ENCODE measurements at places on chromosomes 4 and X.

- DNase-seq = no peak
These were observed 81.7 kb upstream of the KCNIP4 start for GRCh38 chr4:22030307-22030706.

- DNase-seq = no peak
These were observed 41.9 kb downstream of the TNIP2 start for GRCh38 chr4:2714061-2714770.

DNA sequence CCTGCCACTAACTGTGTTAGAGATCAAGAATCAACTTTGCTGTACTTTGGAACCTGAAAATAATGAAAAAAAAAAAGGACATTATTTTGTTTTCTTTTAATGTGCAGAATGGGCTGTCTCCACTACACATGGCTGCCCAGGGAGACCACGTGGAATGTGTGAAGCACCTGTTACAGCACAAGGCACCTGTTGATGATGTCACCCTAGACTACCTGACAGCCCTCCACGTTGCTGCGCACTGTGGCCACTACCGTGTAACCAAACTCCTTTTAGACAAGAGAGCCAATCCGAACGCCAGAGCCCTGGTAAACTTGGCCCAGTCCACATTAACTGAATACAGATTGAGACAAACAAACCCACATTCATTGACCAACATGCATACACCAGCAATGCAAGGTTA is 206.2 kb downstream of the ANK2 start:
- DNase-seq = no peak

DNA sequence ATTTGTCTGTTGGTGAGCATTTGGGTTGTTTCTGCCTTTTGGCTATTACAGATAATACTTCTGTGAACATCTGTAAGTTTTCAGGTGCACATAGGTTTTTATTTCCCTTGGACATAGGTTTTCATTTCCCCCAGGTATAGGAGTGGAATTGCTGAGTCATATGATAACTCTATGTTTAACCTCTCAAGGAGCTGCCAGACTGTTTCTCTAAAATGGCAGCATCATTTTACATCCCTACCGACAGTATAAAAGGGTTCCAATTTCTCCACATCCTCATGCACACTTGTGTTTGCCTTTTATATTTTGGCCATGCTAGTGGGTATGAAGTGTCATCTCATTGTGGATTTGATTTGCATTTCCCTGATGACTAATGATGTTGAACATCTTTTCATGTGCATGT is 53.5 kb downstream of the TMEM164 start:
- peak; percentile 20 for DNase-seq

GRCh38 chrX:65671286-65671685 is 3.8 kb downstream of the MSN start:
- no peak for DNase-seq

DNA sequence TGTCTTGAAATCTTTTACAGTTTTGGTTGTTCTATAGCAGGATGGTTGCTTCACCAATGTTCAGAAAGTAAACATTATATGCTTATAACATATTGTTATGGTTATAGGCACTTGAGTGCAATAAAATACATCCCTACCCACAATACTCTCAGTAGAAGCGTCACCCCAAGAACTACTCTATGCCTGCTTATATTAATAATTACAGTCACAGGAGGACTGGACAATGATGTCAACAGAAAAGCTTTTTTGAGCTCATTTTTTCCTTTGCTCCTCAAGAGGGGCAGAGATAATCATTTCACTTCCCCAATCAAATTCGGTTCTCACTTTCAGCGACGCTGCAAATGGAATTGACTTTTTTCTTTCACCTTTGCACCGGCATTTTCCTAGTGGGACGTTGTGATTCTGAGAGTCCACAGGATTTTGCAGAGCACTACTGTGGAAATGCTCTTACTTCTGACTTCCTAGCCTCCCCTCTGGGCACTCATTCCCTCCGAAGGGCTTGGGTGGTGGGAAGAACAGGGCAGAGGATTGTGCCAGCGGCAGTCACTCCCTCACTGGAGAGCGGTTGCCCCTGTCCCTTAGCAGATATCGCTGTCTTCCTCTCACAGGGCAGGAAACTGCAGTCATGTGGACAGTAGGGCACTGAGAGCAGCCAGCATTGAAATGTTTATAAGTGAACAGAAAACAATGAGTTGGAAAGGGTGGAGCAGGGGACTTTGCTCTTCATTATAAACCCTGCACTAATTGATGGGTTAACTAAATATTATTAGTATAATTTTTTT is 24.9 kb upstream of the SGMS2 start:
- DNase-seq = no peak

DNA sequence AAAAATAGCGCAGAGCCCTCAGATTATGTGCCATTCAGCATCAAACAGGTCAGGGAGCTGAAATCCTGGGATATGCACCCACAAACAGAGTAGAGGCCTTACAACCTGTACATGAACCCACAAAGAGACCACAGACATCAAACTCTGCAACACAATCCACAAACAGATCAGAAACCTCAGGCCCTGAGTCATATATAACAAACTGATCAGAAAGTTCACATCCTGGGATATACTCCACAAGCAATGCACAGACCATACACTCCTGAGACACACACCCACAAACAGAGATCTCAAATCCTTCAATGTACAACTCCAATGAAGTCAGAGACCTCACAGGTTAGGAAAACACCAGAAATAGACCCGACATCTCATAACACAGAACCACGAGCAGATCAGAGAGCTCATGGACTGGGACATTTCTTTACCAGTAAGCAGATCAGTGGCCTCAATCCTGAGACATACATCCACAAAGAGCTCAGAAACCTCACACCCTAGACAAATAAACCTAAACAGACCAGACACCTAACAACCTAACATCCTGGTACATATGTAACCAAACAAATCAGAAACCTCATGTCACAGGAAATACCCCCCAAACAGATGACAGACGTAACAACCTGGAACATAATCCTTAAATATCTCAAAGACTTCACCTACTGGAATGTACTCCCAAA is 24.2 kb downstream of the SUV39H1 start:
- no peak for DNase-seq

DNA sequence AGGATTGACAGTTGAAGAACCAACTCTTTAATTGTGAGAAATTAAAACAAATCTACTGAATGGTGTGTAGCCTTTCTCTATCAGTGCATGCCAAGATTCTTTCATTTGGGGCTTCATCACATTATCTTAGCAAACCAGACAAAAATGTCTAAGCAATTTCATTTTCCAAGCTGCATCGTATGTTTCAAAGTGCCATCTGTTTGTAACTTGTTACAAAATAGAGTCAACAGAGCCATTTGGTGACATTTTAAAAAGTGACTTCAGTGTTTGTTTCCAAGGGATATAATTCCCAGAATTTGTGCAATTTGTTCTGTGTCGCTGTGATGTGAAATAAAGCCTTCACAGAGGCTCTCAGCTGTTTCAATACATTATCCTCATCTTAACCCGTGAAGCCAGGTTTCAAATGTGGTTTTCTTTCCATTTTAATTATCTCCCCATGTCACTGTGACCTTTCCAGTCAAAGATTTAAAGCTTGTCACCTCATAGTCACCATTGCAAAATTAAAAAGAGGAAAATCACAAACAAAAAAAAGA is 46.0 kb upstream of the C1QTNF7 start:
- no peak for DNase-seq

Data from myocyte (in vitro differentiated cells).